AML-193 (cell line): ENCODE measurements at places on chromosomes 12 and 14.

DNA sequence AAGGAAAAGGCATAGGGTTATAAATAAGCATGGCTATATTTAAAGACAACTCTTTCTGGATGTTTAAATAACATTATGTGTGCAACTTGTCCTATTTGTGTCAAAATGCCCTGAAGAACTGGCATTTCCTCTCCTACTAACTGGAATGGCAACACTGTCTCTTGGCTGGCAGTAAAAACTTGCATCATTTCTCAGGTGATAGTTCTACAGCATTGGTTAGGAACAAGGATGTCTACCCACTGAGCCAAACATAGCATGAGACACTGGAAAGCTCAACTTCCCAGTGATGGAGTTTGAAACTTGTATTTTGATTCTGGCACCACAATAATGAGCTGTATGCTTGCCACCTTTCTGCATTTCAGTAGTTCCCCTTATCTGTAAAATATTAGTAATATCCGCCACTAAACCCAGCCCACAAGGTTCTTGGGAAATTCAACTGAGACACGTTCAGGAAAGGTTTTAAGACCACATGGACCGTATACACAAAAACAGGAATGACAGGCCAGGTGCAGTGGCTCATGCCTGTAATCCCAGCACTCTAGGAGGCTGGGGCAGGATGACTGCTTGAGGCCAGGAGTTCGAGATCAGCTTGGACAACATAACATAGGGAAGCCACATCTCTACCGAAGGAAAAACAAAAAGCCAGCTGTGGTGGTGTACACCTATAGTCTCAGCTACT is 5.1 kb downstream of the SLC38A2 start:
- no peak for DNase-seq

- no peak for DNase-seq
Measured at GRCh38 chr12:12024911-12025682, 45.6 kb upstream of the BCL2L14 start.

DNA sequence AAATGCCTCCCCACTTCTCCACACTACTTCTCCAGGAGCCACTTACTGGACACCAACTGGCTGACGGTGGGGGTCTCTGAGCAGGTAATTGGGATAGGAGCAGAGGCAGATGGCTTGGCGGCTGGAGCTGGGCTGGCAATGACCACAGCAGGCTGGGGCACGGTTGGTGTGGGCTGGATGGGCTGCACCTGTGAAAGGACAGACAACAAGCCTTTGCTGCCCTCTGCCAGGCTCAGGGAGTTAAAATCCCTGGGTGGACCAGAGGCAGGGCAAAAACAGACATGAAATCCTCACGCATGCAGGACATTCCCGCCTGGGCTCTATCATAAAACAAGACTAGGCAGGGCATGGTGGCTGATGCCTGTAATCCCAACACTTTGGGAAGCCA is 19.3 kb upstream of the TFCP2 start:
- DNase-seq = no peak

DNA sequence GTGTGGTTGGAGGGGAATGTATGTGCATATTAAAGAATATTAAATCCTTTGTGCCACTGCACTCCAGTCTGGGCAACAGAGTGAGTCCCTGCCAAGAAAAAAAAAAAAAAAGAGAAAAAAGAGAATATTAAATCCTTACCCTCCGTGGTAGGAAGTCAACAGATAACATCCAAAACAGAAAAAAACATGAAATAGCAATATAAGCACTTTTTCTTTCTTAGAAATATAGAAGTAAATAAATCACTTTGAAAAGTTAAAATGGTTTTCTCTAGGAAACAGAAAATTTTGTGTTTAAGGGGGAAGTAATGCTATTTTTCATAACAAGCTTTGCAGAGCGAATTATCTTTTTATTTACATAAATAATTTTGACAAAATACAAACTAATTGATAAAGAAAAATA is 17.6 kb downstream of the SOS2 start:
- DNase-seq = no peak

DNA sequence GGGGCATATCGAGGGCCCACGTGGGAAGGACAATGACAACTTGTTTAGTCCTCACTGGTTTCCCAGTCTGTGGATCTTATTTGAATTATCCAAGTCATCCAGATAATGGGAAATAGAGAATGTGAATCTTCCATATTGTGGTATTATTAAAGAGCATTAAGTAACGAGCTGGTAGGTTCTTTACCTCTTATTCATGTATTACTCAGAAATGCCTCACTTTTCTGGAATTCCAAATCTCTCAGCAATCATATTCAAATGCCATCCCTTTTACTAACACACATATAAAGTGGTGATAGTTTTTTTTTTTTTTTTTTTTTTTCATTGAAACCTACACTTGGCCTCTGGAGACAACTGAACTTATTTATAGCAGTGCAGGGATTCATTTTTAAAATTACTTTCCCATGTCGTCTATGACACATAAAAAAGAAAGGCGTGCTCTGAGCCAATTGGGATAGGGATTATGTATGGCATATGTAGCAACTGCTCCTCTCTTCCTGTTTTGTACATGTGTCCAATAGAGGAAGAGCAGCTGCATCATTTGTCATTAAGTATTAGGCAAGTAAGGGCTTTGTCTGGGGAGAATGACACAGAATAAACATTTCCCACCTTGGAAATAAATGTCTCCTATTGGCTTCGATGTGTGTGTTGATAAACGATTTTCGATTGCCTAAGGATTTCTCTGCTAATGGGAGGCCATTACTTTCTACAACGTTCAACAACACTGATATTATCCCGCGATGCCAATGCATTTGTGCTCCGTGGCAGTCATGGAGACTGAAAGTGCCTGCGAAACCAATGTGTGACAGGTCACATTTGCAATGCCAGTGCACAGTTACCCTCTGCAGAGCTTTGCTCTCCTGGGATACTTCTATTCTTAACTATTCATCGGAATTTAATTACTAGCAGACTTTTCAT is 78.6 kb upstream of the IFNG-AS1 start:
- DNase-seq = no peak

- DNase-seq = peak; percentile 32
Measured at GRCh38 chr14:103518422-103519042, 4.1 kb downstream of the CKB start.

DNA sequence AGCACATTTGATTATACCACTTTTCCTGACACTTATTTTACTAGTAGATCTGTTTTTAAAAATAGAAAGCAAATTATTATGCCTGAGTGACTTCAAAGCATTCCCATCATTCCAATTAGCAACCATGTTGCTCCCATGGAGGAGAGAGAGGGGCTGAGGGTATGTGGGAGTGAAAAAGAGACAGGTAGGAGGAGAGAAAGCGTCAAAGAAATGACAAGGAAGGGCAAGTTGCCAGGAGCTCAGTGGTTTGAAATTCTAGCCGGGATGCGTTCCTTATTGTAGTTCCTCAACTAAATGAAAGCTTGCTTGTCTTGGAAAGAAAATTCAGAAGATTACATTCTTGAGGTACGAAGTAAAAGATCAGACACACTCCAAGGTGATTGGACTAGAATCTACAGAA is 92.4 kb upstream of the PKP2 start:
- DNase-seq = no peak

GRCh38 chr12:110023059-110023980 is 24.1 kb downstream of the ANKRD13A start:
- no peak for DNase-seq

- no peak for DNase-seq
Measured at GRCh38 chr14:103434868-103435442, 49.7 kb downstream of the MARK3 start.

DNA sequence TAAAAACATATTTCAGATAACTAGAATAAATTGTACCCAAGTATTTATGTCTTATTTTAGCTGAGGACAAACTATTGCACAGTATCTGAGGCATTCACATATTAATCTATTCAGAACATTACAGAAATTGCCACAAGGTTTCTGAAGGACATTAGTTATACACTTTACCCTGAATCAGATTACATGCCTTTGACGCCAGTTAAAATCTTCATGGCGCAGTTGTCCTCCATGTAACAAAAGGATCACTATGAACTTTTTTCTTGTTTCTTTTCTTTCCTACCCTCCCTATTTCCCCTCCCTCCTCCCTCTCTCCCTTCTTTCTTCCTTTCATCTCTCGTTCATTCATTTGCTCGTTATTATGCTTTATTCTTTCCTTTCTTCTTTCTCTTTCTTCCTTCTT is 176.6 kb upstream of the KITLG start:
- DNase-seq = no peak

- DNase-seq = peak; percentile 20
Measured at GRCh38 chr12:31959701-31960391, 631 bp downstream of the RESF1 start.

GRCh38 chr12:110382683-110383082 is 20.8 kb downstream of the ANAPC7 start:
- no peak for DNase-seq

GRCh38 chr14:96916751-96917150 is 119.6 kb downstream of the VRK1 start:
- no peak for DNase-seq

- DNase-seq = no peak
Measured at GRCh38 chr14:94317259-94317658, 5.9 kb downstream of the SERPINA6 start.

- DNase-seq = no peak
Measured at GRCh38 chr14:26401179-26401968, 196.5 kb downstream of the NOVA1 start.

- peak; percentile 42 for DNase-seq
Measured at GRCh38 chr14:103332143-103332919, 1.7 kb upstream of the EIF5 start.

- DNase-seq = no peak
Measured at GRCh38 chr12:80234667-80235066, 135.3 kb downstream of the OTOGL start.

GRCh38 chr14:73833530-73834260 is 17.9 kb upstream of the PTGR2 start:
- no peak for DNase-seq

- DNase-seq = no peak
Measured at GRCh38 chr14:68548194-68549076, 244.4 kb downstream of the ZFP36L1 start.

GRCh38 chr14:24293525-24293924 is 6.1 kb downstream of the DHRS1 start:
- DNase-seq = no peak

DNA sequence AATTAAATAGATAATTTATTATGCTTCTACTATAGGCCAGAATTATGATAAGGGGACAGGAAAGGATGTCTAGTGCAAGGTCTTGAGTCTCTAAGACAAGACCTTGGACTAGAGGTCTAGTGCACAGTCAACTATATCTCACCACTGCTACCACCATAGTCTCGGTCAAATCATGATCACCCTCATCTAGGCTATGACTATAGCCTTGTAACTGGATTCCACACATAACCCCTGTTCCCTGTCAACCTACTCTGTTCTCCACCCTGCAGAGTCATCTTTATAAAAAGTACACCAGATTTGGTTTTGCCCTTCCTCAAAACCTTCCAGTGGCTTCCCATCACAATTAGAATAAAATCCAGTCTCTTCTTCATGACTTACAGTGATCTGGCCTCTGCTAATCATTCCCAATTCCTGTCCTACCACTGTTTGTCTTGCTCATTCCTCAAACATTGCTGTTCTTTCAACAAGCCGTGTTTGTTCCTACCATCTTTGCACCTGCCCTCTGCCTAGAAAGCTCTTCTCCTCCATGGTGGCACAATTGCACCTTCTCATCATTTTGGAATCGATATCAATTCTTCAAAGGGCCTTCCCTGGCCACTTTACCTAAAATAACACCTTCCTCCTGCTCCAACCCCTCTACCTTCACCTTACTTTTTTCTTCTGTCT is 169.4 kb downstream of the FOXN3 start:
- no peak for DNase-seq
